ENCODE measurements at places on chromosomes 5 and 9. TPM values are rescaled to one million over a fixed set of nuclear protein-coding genes. Genes with fewer than 3 reads are reported as not detected.

- no peak for DNase-seq
- H3K27ac ChIP-seq: no peak overlapping the region
- H3K4me1 ChIP-seq: peaks cover 21% of the 10 kb centered on the region
- H3K4me3 ChIP-seq: no peak overlapping the region
- H3K27me3 ChIP-seq: no peaks in the 10 kb centered on the region
- no peaks in the 10 kb centered on the region for H3K36me3 ChIP-seq
Measured at GRCh38 chr9:129886226-129887174, 51.2 kb downstream of the USP20 start.

SOWAHA gene
- 0.10 TPM for total RNA-seq

SPINK6 gene
- total RNA-seq: not detected

- no peaks in the 10 kb centered on the region for H3K27me3 ChIP-seq
- no peak overlapping the region for H3K27ac ChIP-seq
- peak; percentile 49 for DNase-seq
- no peaks in the 10 kb centered on the region for H3K36me3 ChIP-seq
- H3K4me1 ChIP-seq: no peaks in the 10 kb centered on the region
Measured at GRCh38 chr5:170896779-170897178, 35.0 kb downstream of the RANBP17 start.

DNA sequence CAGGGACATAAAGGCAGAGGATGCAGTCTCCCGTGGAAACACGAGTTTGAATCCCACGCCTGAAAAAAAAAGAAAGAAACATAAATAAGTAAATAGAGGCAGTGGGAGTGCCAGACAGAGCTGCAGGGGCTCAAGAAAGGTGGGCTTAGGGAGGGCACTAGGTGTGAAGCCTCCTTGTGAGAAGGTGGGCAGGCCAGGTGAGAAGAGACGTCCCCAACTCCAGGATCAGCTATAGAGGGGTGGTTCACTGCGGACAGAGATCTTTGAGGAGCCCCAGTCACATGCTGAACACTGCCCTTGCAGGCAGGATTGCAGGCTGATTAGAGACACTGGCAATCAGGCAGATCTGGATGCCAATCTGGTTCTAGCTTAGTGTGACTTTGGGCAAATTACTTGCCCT is 172.1 kb downstream of the RGS3 start:
- H3K36me3 ChIP-seq: no peaks in the 10 kb centered on the region
- DNase-seq: no peak
- H3K27ac ChIP-seq: no peak overlapping the region
- H3K4me3 ChIP-seq: no peak overlapping the region

DNA sequence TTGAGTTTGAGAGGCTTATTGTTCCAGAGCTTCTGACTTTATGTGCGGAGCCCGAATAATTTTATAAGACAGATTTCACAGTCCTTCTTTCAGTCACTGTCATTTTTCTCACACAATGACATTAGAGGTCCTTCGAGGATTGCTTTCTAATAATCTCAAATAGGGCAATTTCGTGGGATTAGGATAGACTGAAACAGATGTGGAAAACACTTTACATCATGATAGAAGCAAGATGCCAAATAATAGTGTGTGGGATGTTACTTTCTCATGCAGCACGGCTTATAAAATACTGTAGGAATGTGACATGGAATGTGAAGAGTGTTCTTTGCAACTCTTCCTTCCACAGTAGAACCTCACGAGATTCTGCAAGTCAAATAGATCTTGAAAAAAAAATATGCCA is 451.3 kb downstream of the SEMA5A start:
- H3K4me3 ChIP-seq: no peak overlapping the region
- no peaks in the 10 kb centered on the region for H3K27me3 ChIP-seq
- H3K4me1 ChIP-seq: no peaks in the 10 kb centered on the region
- H3K36me3 ChIP-seq: no peaks in the 10 kb centered on the region
- no peak for DNase-seq
- H3K27ac ChIP-seq: no peak overlapping the region

DNA sequence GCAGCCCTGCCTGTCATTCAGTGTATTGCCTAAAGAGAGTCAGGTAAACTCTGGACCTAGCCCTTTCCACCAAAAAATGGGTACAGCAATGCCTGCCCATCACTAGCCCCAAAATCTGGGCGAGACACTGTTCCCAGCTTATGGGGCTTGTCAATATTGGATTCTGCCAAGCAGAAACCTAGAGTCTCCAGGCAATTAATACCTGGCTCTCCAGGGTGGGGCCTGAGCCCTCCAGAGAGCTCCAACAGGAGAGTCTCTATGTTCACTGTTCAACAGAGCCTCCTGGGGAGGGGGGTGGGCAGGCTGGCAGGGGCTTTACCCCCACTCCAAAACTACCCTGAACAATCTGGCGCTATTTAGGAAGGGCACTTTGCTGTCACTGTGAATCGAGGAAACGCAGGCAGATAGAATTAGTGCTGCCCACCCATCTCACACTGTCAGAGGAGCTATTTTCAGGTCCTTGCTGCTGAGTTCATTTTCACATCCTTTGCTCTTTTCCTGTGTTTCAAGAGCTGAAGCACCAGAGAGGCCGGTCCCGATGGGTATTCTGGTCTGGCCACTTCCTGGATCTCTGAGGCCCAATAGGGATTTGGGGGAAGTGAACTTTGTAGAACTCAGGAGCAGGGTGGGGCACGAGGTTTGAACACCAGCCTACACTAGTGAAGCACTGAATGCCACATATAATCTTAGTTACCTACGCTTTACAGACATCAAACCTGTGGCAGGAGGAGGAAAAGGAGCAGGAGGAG is 121.8 kb downstream of the C5orf15 start:
- no peak for DNase-seq
- no peak overlapping the region for H3K27ac ChIP-seq
- H3K4me1 ChIP-seq: no peaks in the 10 kb centered on the region

DNA sequence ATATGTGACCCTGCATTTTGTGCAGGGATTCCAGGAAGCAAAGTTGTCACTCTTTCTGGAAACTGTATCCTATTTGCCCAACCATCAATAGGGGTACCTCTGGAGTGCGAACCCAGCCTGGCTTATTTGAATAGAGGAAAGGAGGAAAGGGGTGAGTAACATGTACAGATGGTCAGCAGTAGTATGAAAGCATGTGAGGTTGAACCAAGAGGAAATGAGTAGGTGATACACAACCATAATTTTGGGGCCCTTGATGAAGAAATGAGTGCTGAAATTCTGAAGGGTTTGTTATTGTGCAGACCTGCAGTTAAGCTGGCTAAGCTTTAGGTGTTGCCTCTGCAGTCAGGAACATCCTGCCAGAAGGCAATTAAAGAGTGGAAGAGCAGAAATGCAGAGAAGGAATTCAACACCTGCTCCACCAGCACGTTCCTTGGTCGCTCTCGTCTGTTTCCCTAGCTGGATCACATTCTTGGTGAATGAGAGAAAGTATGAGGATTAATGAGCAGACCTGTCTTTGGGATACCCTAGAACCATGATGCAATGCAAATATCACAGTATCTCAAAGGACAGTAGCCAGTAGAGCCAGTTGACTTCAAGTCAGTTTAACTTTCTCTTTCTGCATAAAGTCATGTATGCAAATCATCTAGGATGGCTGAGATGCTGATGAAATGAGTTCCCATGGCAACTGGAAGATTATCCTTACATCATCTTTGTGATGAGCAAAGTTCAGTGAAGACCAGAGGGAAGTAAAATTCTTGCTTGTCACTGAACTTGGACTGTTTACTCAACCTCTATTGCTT is 13.2 kb upstream of the IL12B start:
- no peaks in the 10 kb centered on the region for H3K36me3 ChIP-seq
- DNase-seq: no peak
- no peaks in the 10 kb centered on the region for H3K4me1 ChIP-seq
- H3K27me3 ChIP-seq: no peaks in the 10 kb centered on the region
- no peak overlapping the region for H3K27ac ChIP-seq
- no peak overlapping the region for H3K4me3 ChIP-seq

DNA sequence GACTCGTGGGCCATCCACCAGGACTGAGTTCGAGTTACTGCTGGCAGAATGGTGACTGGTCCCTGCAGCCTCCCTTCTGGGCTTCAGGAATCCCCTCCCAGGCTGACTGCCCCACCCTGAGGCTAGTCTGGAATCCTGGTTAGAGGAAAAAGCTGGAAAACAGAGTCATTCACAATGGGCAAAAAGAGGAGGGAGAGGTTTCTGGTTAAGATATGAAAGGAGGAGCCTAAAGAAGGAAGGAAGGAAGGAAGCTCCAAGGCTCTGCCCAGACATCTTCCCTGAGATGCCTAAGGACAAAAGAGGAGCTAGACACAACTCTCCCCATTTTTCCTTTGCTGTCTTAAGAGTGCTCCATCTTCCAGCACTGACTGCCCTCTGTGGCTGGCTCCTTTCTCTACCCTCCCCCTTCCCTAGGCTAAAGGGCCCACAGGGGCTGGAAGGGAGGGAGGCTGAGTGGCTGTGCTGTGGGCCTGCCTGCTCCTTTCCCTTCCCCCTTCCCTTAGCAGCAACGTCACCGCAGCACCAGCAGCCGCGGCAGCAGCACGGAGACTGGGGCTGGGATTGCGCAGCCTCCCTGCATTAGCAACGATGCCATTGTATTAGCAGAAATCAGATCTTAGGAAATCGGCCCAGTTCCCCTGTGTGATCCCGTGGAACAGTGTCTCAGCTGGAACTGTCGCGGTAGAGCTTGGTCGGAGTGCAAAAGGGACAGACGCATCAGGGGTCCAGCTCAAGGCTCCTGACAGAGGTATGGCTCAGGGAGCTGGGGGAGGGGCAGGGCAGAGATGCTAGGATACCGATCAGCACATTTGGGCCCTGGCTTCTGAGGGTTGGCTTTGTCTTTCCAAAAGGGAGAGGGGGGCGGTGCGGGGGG is 48.7 kb downstream of the RUSC2 start:
- peak overlapping the region; percentile 37 for H3K4me3 ChIP-seq
- H3K4me1 ChIP-seq: peaks cover 11% of the 10 kb centered on the region
- H3K27me3 ChIP-seq: no peaks in the 10 kb centered on the region
- H3K36me3 ChIP-seq: no peaks in the 10 kb centered on the region
- peak; percentile 73 for DNase-seq

SET gene
- 1,327 TPM for total RNA-seq

GRCh38 chr9:105116052-105116868 is 128.2 kb upstream of the SLC44A1 start:
- H3K4me1 ChIP-seq: peaks cover 6% of the 10 kb centered on the region
- no peak overlapping the region for H3K4me3 ChIP-seq
- no peaks in the 10 kb centered on the region for H3K27me3 ChIP-seq

PLAC8L1 gene
- 0.92 TPM for total RNA-seq

GRCh38 chr9:77575785-77576184 is 72.3 kb downstream of the GNA14 start:
- H3K27ac ChIP-seq: no peak overlapping the region
- no peak for DNase-seq
- no peaks in the 10 kb centered on the region for H3K36me3 ChIP-seq
- H3K4me1 ChIP-seq: no peaks in the 10 kb centered on the region
- no peaks in the 10 kb centered on the region for H3K27me3 ChIP-seq

CBY3 gene
- total RNA-seq: 1.4 TPM

GRCh38 chr5:59296317-59297264 is 596.9 kb downstream of the PDE4D start:
- no peaks in the 10 kb centered on the region for H3K36me3 ChIP-seq
- H3K4me1 ChIP-seq: no peaks in the 10 kb centered on the region
- no peaks in the 10 kb centered on the region for H3K27me3 ChIP-seq
- H3K27ac ChIP-seq: no peak overlapping the region
- no peak for DNase-seq

DNA sequence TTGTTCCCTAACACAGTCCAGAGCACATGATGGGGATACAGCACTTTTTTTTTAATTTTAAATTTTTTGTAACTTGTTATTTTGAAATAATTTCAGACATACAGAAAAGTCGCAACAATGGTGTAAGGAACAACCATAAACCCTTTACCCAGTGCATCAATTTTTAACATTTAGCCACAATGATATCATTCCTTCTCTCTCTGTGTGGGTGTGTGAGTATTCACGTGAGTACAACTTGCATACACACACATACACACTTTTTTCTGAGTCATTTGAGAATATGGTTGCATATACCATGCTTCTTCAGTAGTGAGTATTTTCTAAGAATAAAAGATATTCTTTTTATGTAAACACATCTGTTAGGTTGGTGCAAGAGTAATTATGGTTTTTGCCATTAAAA is 135.2 kb downstream of the ARHGAP26 start:
- H3K36me3 ChIP-seq: peaks cover 17% of the 10 kb centered on the region
- H3K4me1 ChIP-seq: peaks cover 8% of the 10 kb centered on the region
- no peak for DNase-seq
- no peak overlapping the region for H3K27ac ChIP-seq

DNA sequence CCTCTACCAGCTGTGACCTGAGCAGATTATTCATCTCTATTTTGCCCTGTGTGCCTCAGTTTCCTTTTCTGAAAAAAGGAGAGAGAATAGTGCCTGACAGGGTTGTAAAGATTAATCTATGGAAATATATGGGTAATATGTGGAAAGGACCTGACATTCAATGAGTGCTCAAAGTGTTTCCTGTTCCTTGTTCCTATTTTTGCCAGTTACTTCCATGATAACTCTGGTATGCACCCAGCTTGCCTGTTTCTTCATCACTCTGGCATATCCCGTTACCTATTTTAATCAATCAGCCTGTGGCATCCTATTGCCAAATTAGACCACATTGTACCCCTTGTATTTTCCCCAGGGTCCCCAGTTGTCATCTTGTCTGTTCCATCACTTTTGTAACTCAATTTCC is 3.6 kb upstream of the ARAP3 start:
- H3K27me3 ChIP-seq: peaks cover 5% of the 10 kb centered on the region
- no peak overlapping the region for H3K27ac ChIP-seq
- peaks cover 10% of the 10 kb centered on the region for H3K4me1 ChIP-seq

DNA sequence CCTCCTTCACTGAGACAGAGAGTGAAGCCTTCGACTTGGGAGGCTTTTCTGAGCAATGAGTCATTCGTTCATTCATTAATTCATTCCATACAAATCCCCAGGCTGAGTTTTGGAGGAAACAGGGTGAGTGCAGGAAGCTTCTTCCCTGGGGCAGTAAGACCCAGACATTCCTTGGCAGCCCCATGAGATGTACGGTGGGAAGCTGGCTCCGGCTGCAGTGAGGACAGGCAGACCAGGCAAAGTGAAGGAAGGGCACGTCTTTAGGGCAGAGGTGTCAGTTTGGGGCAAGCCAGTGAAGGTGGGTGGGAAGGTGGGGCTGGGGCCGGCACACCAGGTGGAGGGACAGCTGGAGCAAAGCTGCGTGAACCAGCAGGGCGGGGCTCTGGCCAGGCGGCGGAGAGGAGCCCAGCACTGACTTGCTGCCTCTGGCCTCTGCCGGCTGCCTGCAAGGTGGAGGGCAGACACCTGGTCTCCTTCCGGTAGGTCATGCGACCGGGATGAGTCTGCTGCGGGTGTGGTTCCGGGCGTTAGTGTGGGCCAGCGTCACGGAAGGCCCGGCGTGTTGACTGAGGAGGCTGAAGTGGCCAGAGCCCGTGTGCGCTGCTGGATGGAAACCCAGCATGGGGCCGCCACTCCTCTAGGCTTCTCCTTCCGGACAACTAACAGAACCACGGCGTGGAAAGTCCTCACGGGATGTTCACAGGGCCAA is 16.6 kb downstream of the OLFM1 start:
- no peaks in the 10 kb centered on the region for H3K4me1 ChIP-seq
- no peak for DNase-seq
- no peaks in the 10 kb centered on the region for H3K36me3 ChIP-seq
- H3K27me3 ChIP-seq: no peaks in the 10 kb centered on the region
- H3K4me3 ChIP-seq: no peak overlapping the region
- no peak overlapping the region for H3K27ac ChIP-seq

CAMK2A gene
- total RNA-seq: 0.28 TPM

- no peaks in the 10 kb centered on the region for H3K27me3 ChIP-seq
- H3K4me1 ChIP-seq: no peaks in the 10 kb centered on the region
- H3K27ac ChIP-seq: no peak overlapping the region
- H3K4me3 ChIP-seq: no peak overlapping the region
Measured at GRCh38 chr5:9231842-9232241, 314.0 kb downstream of the SEMA5A start.
